CD4-positive, alpha-beta T cell treated with Interleukin-17A for 4 hours (primary cell): ENCODE measurements at places on chromosomes 7 and 10.

DNA sequence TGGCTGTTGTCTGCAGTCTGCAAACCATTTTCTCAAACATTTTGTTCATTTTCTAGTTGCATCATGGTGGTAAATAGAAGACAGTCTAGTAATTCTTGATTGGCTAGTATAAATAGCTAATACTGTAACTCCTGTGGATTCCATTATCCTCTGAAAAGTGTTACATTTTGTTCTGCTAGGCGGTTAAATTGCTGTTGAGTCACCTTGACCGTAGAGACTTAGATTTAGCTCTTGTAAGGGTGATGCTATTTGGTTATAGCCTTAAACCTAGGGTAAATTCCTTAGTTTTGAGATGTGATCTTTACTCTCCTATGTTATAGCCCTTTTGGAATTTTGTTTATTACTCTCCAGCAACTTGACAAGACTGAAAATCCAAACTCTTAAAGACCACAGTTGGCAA lies 58.8 kb downstream of the SHOC2 start:
- DNase-seq, result no peak

- no peak for DNase-seq
These were observed 17.1 kb downstream of the LRRN3 start for GRCh38 chr7:111108000-111108399.

GRCh38 chr10:100972904-100973535 lies 3.7 kb downstream of the SEMA4G start:
- no peak for DNase-seq

DNA sequence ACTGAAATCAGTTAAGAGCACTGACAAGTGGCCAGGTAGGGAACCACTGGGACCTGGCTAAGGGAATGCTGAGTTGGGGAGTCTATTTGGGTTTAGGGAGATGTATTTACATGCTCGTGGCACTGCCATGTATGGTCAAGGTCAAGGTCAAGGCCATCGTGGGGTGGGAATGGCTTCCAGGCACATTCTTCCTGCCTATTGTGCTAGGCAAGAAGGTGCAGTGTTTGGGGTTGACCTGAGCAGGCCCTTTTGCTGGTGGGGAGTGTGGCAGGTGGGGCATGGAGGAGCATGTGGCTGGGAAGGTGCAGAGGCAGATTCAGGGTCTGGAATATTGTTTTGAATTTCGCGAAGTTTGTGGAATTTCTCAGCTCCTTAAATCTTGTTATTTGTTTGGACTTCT lies 17.8 kb downstream of the FAM241B start:
- DNase-seq, result no peak

GRCh38 chr7:80611353-80611752 lies 27.1 kb upstream of the CD36 start:
- no peak for DNase-seq

DNA sequence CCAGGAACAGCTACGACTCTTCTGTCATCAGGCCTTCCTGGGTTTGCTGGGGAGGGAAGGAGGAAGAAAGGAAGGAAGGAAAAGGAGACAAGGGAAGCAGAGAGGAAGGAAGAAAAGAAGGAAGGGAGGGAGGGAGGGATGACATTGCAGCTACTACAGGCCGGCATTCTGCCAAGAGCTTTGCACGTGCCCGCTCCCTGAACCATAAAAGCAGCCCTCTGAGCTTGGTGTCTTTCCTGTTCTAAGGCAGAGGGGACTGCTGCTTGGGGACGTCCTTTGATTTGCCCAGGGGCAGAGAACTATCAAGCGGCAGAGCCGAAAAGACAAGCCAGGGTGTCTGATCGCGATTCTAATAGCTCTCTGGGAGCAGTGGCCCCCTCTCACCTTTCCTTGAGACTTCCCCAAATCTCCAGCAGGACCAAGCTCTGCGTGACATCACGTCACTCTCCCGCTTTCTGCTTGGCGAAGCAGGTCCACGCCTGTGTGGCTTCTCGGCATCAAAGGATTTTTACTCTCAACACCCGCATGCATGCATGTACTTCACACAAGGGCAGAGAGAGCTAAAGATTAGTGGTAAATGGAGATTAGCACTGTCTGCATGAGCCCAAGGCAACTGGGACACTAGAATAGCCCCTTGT lies 167.8 kb upstream of the AUTS2 start:
- no peak for DNase-seq

GRCh38 chr7:149248777-149249176 lies 9.3 kb downstream of the ZNF212 start:
- DNase-seq, result no peak

DNA sequence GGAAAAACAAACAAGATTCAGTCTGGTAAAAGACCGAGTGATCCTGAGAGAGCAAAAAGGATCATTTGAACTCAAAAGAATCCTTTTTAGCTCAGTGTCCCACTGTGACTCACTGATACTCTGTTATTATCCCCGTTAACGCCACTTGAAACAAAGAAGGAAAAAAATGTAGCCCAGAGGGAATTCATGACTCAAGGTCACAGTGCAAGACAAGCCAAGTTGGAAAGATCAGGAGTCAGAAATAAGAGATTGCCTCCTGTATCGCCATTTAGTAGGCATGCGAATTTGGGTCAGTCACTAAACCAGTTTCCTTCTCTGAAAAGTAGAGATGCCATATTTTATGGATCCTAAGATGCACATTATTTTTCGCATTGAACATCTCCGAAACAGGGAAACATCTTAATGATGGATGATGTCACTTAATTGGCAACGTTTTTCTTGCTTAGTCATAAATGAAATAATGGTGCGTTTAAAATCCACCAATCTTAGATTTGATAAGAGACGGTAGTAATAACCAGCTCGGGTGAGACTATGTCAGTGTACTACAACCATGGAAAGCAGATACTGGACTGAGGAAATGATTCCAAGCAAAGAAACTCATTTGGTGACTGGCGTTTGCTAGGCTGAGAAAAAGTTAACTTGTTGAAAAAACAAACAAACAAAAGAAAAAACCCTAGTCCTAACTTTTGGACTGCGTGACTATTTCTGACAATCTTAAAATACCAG lies 502.0 kb upstream of the CELF2 start:
- no peak for DNase-seq

DNA sequence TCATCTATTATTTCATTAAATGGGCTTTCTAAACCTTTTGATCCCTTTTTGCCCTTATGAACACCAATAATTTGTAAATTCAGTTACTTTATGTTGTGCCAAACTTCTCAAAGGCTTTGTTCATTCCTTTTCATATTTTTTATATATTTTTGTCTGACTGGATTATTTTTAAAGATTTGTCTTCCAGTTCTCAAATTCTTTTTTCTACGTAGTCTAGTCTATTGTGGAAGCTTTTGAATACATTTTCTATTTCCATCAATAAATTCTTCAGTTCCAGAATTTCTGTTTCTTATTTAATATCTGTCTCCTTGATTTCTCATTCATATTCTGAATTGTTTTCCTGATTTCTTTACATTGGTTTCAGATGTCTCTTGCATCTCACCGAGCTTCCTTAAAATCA lies 108.2 kb downstream of the CTNNA3 start:
- no peak for DNase-seq

- peak; percentile 73 for DNase-seq
These were observed 89.2 kb downstream of the DLG5 start for GRCh38 chr10:77837248-77837924.

DNA sequence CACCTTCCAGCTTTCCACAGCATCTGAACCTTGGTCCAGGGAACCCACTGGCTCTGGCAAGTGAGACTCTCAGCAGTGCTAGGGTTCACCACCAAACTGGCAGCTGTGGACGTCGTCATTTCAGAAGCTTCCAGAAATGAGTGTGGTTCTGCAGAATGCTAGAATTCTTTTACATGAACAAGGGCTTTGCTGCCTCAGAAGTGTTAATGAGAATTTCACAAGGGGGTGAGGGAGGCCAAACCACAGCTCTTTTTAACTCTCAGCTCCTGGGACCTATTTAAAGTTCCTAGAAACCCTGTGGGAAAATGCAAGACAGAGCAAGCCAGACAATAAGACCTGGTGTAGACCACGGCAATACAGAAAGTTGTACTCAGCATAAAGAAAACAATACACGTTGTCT lies 129.3 kb upstream of the BET1 start:
- no peak for DNase-seq

DNA sequence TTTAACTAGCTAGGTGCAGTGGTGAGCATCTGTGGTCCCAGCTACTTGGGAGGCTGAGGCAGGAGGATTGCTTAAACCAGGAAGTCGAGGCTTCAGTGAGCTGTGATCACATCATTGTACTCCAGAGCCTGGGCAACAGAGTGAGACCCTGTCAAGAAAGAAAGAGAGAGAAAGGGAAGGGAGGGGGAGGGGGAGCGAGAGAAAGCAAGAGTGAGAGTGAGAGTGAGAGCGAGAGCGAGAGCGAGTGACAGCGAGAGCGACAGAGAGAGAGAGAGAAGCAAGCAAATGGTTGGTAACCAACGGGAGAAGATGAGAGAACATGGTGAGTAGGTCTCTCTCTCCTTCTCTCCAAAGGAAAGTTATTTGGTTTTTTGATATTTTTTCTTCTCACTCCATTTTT lies 69.8 kb upstream of the DGKI start:
- DNase-seq, result no peak
